ENCODE measurements at places on chromosomes 7 and 10. TPM values are rescaled to one million over a fixed set of nuclear protein-coding genes. Genes with fewer than 3 reads are reported as not detected.

Gene TWIST1
- 7.5 TPM for total RNA-seq

Gene CPA2
- 0.14 TPM for total RNA-seq

Gene UCN3
- not detected for total RNA-seq

Gene CPED1
- not detected for total RNA-seq

DNA sequence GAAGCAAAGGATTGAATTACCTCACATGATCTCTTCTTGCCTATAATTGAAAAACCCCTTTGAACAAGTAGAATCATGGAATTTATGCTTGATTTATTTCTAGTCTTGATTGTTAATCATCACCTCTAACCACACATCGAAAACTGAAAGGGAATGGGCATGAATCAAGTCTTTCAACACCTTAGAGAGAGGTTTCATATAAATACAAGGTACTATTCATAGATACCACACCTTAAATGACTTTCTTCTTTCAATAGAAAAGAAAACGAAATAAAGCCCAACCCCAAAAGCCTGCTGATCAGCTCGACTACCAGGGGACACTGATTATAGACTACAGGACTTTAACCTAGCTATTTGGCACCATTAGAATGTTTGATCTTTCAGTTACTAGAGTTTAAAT lies 128.6 kb upstream of the PTPRZ1 start:
- no peaks in the 10 kb centered on the region for H3K36me3 ChIP-seq
- H3K4me1 ChIP-seq = no peaks in the 10 kb centered on the region
- no peak overlapping the region for H3K27ac ChIP-seq
- H3K27me3 ChIP-seq = no peaks in the 10 kb centered on the region

DNA sequence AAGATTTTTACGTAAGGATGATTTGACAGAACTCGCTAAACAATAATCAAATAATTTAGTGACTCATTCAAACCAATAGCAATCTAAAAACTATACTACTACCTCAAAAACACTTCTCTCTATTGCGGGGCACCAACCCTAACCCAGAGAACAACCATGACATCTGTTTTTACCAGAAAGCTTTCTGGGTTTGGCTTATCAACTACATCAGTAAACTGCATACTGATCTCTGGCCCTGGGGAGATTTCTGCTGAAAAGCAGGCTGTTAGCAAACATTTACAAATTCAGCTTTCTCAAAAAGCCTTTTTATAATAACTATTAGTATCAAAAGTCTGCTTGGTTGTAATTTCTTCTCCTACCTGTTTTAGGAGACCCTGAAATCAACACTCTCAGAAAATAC lies 144.5 kb upstream of the ZWINT start:
- H3K27me3 ChIP-seq = no peaks in the 10 kb centered on the region
- no peak overlapping the region for H3K27ac ChIP-seq
- DNase-seq = no peak
- H3K4me1 ChIP-seq = no peaks in the 10 kb centered on the region
- H3K36me3 ChIP-seq = no peaks in the 10 kb centered on the region
- H3K4me3 ChIP-seq = no peak overlapping the region

DNA sequence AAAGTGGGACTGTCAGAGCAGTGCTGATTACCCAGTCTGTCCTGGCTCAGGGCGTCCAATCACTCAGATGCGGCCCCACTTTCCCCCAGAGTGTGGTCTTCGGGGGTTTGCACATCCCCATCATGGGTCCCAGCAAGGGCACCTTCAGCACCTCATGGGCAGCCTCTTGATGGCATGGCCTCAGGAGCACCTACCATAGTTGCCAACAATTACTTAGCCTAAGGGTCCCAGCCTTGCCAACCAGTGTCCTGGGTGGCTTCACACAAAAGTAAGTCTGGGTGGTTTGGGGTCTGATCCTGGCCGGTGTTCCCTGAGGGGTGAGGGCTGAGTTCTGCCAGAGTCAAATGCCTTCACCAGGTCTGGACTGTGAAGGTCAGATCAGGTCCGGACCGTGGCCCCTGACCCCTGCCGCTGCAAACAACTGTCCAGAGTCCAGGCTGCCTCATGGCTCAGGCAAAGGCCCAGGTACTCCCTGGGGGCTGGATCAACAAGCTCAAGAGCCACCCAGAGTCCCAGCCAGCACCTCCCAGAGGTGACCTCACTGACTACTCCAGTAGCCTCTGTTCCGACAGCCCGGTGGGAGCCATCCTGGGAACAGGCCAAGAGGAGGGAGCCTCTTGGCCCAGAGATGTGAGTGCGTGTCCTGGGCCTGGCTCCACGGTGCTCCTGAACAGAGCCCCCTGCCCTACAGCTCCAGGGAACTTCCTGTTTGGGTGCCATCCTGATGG lies 6.2 kb upstream of the MARVELD1 start:
- H3K36me3 ChIP-seq = no peaks in the 10 kb centered on the region
- H3K4me1 ChIP-seq = no peaks in the 10 kb centered on the region
- peaks cover 22% of the 10 kb centered on the region for H3K27me3 ChIP-seq
- no peak for DNase-seq

GRCh38 chr7:28183627-28184026 lies 3.0 kb upstream of the JAZF1 start:
- no peak overlapping the region for H3K4me3 ChIP-seq
- peaks cover 59% of the 10 kb centered on the region for H3K27me3 ChIP-seq
- no peak for DNase-seq
